Esophagus muscularis mucosa (tissue), 4 donors: ENCODE measurements at places on chromosomes 16 and 17.

DNA sequence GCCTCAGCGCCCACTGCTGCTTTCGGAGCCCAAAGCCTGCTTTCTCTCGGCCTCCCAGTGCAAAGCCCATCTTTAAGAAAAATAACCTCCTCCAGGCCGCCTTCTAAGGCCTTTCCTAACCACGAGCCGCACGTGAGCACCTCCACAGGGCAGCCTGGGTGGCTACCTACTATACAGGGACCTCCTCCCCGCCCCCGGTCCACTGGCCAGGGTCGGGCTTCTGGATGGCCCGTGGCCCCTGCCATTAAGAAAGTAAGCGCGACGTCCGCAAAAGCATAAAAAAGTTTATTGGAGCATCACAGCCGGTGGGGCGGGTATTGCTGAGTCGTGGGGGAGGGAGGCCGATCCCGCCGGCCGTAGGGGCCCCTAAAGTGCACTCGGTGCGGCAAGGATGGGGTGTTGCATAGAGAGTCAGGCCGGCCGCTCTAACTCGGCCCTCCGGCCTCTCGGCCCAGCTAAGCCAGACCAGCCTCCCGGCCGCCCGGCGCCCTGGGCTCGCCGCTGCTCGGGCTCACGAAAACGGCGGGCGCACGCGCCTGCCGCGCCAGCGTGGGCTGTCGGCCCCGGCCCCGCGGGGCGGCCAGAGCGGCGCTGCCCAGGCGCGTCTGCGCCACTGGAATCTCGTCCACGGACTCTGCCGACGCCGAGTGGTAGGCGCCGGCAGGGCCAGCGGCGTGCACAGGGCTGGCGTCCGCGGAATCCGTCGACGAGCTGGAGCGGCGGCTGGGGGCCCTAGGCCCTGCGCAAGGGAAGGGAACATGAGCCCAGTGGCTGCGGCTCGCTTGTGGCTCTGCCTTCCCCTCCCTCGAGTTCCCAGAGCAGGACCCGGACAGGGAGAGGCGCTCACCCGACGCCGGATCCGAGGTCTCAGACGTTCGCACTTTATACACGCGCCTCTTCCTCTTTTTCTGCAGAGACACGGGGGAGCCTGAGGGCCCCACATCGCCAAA, 1.1 kb upstream of the TPPP3 start:
- no peak for DNase-seq

DNA sequence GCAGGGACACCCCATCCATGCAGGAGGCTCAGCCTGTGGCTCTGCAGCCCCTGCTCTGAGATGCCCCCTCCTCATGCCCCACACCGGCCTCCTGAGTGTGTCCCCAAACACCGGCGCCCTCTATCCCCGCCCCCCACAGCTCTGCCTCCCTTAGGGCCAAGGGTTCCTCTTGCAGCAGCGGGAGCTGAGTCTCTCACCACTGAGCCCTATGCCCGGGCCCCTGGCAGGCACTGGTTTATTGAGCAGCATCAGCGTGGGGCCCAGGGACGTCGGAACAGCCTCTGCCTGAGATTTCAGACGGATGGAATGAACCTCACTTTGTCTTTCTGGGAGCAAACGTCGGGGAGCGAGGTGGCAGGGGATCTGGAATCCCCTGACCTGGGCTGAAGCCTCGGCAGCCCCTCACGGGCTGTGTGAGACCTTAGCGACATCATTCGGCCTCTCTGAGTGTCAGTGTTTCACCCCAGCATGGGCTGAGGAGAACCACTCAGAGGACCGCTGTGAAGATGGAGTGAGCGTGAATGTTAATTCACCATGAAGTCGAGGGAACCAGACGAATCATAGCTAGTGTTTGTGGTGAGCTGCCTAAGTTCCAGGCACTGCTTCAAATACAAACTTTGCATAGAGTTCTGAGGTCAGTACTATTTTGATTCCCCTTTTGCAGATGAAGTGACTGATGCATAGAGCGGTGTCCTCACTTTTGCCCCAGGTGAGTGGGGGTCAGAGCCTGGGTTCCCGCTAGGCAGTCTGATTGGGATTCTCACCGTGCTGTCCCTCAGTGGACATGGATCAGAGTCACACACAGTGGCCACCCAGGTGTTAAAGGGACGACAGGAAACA, 5.3 kb upstream of the C16orf74 start:
- DNase-seq: no peak

GRCh38 chr16:13779676-13780075, 140.3 kb upstream of the ERCC4 start:
- no peak for DNase-seq

DNA sequence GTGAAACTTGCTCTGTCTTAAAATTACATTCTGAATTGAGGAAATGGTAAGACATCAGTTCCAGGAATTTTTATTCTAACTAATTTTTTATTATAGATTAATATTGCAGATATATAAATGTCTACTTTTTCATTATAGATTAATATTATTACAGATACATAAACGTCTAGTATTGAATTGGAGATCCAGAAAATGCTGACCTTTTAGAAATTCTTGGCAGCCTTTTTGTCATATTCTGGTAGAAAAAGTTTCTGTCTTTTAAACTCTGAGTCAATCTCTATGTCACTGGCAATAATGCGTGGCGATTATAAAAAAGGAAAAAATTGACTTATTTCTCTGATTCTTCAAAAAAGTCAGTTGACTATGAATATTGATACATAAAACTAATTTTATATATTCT, 8.7 kb downstream of the ERCC4 start:
- DNase-seq: no peak
